ENCODE measurements at places on chromosomes 1 and 21.

DNA sequence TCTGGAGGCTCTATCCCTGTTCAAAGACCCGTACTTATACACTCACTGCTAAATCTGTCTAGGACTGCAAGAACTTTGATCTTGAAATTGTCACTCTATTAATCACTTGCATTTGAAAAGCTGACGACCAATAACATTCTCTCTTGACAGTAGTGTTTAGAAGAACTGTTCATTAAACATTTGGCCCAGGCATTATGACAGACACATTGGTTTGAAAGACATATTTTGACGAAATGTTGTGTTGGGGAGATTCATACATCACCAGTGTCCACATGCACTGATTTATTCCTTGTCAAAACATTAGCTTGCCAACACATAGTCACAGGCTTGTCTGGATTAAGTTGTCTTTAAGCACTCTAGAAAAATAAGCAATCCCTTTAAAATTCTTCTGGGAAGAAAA is 951.3 kb downstream of the ADGRL2 start:
- no peak for DNase-seq

DNA sequence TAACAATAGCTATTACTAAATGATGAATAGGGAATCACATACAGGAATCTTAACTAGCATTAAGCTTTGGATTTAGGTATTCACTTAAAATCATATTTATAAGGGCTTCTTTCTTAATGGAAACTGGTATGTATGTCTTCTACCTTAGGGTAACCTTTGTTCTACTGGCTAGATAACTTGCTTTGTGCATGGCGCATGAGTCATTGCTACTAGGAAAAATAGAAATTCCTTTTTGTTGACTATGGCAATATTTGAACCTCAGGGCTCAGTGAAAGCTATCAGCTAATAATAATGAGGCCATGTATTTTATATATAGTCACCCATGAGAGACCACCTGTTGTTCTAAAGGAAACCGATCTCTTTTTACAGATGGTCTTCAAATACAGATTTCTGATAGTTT is 72.5 kb downstream of the RPS6KC1 start:
- no peak for DNase-seq

DNA sequence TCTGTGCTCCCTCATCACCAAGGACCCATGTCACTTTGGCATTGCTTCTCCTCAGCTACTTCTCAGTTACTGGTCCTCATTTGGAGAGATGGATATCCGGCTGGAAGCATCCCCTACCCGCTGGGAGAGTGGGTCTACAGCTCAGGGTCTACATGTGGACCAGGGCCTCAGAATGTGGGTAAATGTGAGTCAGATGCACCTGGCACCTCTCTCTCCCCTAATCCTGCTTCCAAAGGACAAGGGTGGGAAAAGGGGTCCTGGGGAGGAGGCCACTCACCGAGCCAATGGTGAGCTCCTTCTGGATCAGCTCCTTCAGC is 908 bp downstream of the S100A6 start:
- no peak for DNase-seq

DNA sequence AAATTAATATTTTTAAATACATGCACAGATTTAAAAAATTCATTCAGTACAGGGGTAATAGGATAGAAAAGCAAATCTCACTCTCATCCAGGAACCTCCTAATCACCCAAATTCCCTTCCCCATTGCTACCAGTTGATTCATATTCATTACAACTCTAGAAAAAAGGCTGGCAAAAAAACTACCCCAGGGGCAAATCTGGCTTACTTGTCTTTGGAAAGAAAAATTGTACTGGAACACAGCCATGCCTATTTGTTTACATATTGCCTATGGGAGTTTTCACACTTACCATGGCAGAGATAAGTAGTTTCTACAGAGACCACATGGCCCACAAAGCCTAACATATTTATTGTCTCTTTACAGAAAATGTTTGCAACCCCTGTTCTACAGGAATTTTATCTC is 8.9 kb upstream of the RBM34 start:
- DNase-seq, result no peak

DNA sequence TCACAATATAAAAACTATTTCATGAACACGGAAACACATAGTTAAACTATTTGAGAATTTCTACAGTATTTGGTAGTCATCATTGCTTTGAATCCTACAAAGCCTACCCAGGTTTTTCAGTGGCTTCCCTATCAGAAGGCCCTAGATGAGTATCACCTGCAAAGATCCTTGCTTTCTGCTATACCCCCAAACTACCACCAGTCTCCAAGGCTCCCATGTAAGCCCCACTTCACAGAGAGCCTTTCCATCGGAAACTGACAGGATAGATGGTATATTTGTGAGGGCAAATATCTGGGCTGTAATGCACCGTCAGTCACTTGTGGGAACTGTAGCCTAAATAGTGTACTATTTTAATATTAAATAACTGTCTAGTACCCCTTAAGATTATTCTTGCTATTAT is 674.3 kb downstream of the BRINP3 start:
- DNase-seq, result no peak
